ENCODE measurements at places on chromosomes 2 and 18. TPM values are rescaled to one million over a fixed set of nuclear protein-coding genes. Genes with fewer than 3 reads are reported as not detected.

- DNase-seq, result no peak
Observed at GRCh38 chr2:43461453-43462073, 134.3 kb downstream of the THADA start.

Gene VWC2L
- not detected for polyA plus RNA-seq

Gene AFTPH
- polyA plus RNA-seq, result 10.9 TPM

GRCh38 chr2:50777954-50778353, 254.0 kb downstream of the NRXN1 start:
- no peak for DNase-seq

- no peak for DNase-seq
Observed at GRCh38 chr2:22198381-22199283, 1074.9 kb downstream of the TDRD15 start.

DNA sequence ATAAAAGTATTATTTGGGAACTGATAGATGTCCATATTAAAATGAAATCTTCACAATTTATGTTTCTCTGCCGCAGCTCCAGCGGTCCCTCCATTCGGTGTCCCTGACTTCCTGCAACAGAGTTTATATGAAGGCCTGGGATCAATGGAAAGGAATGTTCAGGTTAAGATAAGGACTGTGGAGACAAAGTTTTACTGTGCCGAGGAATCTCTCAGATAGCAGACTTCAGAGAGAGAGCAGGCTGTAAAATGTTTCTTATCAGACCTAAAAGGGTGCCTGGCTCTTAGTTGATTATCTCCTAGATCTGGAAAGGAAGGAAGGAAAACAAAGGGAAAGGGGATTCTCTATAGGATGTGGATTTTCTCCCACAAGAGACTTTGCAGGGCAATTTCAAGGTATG, 193.7 kb upstream of the PIEZO2 start:
- no peak for DNase-seq

All from BJ (cell line).